ENCODE measurements at places on chromosomes 12 and 14.

DNA sequence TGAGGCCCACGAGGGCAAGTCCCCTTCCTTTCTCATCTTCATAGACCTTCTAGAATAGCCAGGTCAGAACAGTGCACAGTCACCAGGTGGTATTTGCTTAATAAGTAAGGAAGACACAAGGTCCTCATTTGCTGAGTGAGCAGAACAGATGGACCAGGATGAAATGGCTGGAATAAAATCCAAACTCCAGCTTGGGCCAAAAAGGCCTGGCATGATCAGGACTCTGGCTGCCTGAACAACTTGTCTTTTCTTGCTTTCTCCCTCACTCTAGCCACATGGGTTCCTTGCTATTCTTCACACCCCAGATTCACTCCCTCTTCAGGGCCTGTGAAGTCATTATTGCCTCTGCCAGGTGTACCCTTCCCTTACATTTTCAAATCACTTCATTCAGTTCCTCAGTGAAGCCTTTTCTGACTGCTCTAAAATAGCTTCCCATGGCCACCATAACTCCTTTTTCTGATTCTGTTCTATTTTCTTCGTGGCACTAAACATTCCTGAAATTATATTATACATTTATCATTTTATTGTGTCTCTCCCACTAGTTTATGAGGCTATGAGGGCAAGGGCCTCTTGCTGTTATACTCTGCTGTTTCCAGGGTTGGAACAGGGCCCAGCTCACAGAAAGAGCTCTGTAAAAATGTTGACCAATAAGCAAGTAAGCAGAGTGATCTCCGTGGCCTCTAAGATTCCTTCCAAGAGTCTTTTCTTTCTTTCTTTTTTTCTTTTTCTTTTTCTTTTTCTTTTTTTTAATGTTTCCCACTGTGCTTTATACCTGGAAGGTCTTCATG, 150.8 kb downstream of the TTC8 start:
- DNase-seq, result no peak

DNA sequence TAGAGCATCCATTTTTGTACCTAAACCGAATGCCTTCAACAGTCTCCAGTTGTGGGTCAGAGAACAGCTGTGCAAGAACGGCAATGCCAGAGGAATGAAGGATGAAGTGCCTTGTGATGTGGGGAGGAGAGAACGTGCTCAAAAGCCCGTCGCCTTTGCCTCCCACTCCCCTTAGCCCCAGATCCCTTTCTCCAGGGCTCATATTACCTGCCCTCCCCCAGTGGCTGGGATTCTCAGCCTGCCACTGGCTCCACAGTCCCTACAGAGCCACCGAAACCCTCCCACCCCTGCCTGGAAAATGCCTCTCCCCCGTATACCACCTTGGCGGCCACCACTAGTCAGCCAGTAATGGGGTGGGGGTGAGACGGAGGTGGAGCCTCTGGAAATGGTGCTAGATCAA, 158.5 kb downstream of the ZFP36L1 start:
- DNase-seq, result no peak

- DNase-seq, result no peak
These were observed 13.2 kb upstream of the CDH24 start for GRCh38 chr14:23070262-23071129.

DNA sequence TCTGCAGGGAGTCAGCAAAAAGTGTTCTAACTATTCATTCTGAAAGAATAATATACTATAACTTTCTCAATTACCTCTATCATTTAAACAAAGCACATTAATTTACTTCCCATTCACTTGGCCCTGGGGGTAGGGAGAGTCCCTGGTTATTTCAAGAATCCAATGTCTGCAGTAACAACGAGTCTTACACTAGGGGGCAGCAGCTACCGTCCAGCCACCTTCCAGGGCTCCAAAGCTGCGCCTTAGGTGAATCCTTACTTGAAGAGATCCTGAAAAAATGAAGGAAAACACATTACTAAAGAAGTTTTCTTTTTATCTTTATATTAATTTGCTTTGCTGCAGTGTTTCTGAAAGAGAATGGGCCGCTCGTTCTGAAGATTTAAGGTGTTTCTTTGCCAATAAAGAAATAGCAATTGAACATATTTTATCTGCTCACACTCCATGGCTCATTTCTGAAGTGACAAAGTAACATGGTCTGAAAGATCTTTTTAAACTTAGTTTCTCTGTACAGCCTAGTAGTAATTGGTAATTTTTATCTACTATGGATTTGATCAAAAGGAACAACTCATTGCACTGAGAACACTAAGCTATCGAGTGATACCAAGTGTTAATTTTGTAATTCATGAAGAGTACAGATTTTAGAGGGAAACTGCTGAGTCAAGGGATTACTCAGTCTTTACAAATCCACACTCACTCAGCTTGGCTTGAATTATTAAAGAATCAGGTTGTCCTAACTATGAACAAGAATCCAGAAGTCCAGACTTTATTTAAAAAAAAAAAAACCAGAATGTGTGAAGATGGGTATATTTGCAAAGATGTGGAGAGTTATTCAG, 27.6 kb downstream of the BHLHE41 start:
- DNase-seq, result peak; percentile 25

DNA sequence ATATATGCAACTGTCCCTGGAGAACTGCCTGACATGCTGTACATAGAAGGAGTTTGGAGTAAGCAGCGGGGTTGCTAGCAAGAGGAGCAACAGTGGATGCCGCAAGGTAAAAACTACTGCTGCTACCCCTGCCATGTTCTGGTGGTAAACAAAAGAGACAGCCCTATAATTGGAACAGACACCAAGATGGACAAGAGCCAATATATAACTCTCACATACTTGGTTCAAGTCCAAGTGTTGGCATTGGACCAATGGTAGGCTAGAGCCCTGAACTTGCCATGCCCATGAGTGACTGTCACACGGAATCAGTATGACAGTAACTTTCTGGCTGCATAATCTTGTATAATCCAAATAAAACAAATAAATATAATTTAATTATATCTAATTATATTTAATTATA, 13.7 kb downstream of the ATXN7L3B start:
- DNase-seq, result no peak

- DNase-seq, result no peak
These were observed 21.0 kb downstream of the ASPG start for GRCh38 chr14:104106471-104106991.

Data from NCI-H1092 treated with DMSO at 0.1 percent for 48 hours (cell line).